ENCODE measurements at places on chromosomes 4 and X.

- DNase-seq: no peak
Measured at GRCh38 chr4:14400307-14400706, 602.0 kb upstream of the CPEB2 start.

DNA sequence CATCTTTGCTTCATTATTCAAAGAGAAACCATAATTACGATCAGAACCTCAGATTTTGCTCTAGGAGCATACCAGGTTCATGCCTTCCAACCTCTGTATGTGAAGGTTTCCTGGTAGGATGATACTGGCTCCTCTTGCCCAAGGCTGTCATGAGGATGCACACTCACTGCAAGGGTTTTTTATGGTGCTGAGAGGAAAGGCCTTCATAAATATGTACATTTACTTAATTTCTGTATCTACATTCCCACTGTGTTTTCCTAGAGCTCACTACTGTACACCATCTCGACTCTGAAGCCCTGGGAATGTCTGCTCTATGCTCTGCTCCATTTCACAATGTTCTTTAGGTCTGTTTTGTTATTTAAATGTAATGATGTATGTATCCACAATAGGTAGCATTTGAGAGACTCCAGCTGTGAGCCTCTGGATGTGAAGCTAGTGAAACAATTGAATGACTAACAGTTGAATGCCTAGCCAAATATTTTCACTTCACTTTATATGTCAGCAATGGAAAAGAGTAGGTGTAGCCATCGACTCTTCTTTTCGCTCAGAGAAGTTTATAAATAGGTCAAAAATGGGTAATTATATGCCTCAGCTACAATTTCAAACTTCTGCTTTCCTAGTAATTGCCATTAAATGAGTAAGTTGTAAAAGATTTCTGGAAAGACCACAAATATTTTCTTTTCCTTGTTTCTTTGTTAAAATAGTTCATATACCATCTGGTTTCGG, 228.0 kb downstream of the PALLD start:
- DNase-seq: no peak

GRCh38 chr4:133390198-133390855, 241.2 kb downstream of the PCDH10 start:
- no peak for DNase-seq

GRCh38 chrX:13837290-13837745, 20.4 kb upstream of the GPM6B start:
- DNase-seq: no peak

DNA sequence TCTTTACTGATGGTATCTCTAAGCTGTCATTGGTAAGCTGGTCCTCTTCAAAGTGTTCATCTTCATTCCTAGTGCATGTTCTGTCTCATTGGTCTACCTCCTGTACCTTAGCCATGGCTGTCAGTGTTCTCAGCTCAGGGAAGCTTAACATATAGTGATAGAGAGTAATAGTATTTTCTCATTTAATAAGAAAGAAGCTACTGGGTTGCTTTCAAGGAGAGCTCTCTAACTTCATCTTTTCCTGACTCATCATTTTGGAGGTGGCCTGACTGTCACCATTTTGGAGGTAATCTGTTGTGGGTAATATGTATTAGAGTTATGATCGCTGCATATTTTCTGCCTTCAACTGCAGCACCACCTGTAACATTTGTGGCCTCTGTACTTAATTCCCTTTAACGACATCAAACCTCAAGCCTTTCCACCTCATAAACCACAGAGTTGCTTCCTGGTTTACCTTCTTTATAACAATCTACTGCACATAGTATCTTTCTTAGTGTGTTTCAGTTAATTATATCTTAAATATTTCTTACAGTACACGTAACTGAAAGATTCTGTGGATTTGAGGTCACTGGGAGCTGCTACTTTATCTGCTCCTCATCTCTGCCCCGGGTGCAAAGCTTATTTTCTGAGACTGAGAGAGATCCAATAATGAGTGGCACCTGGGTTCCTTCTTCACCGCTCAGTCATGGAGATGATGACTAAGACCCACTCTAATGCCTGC, 474.0 kb upstream of the TECRL start:
- no peak for DNase-seq

DNA sequence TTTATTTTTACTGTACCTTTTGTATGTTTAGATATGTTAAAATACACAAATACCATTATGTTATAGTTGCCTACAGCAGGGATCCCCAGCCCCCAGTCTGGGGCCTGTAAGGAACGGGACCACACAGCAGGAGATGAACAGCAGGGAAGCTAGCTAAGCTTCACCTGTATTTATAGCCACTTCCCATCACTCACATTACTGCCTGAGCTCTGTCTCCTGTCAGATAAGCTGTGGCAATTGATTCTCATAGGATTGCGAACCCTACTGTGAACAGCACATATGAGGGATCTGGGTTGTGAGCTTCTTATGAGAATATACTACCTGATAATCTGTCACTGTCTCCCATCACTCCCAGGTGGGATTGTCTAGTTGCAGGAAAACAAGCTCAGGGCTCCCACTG, 73.9 kb downstream of the BMPR1B start:
- no peak for DNase-seq

DNA sequence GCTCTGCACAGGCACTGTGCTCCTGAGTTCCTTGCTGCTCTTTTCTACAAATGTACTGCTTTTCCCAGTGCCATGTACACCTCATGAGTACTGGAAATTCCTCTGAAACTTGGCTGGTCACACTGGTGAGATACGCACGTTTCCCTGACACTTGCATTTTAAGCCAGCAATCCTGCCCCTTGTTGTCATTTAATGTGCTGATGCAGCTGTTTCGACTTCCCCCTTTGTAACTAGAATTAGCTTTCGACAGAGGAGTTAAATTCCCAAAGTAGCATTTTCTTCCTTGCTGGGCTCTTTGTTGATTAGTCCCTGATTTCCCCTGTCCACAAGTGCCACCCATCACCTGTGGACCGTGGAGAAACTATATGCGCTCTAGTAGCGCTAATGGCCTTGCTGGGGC, 77.5 kb downstream of the IQCM start:
- DNase-seq: no peak

GRCh38 chr4:152138451-152138850, 377.6 kb upstream of the GATB start:
- no peak for DNase-seq

DNA sequence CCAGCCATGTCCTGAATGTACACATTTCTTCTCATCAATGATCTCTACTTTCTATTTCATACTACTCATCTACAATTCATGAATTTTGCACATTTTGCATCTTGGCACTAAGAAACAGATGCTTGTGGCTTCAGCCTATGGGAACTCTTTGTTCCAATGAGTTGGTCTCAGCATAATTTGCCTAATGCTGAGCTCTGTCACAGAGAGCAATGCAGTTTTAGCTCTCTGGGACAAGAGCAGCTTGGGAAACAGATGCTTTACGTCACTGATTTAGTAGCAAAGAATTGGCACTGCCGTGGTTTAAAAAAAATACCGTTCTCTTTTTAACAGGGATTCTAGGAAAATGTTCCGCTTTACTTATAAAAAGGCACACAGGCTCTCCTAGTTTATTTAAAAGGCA, 162.4 kb downstream of the WDFY3 start:
- no peak for DNase-seq

GRCh38 chr4:113069212-113069892, 19.9 kb downstream of the ANK2 start:
- no peak for DNase-seq

DNA sequence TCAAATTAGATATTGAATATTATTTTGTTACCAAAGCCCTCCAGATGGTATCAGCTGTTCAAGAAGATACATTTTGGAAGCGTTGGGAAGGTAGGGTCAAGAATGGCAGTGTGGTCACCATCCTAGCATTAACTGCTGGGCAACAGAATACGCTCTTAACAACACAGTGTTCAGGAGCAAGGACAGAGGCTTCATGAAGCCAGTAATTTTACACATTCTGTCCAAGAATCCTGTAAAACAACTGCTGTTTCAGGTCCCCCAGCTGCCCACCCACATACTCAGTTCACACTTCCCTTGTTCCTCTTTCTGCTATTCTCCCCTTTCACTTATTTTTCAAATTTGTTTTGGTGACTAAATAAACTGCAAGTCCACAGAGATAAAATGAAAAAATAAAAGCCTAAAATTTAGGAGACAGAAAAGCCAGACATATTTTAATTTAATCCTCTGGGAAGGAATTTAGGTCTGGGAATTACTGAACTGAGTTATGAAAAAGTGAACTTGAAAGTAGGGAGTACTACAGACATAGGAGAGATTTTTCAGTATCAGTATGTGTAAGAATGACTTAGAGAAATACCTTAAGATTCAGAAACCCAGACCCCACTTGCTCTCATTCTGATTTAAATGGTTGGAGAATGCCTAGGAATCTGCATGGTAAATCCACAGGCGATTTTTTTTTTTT, 406.7 kb downstream of the MAPK10 start:
- DNase-seq: no peak

DNA sequence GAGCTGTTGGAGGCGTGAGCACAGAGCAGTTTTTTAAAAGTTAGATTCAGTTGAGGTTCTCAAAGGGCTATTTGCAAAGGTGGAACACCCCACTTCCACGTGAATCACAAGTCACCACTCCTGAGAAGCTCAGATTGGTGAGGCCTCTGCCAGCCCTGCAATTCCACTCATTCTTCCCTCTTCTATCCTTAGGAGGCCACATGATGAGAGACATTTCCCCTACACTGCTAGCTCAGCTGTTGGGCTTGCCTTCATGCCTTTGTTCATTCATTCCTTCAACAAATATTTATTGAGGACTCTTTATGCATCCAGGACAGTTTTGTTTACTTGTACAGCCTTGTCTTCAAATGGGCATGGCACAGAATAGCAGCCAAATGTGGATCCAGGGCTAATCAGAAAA, 3.7 kb downstream of the SRPX2 start:
- DNase-seq: peak; percentile 9

DNA sequence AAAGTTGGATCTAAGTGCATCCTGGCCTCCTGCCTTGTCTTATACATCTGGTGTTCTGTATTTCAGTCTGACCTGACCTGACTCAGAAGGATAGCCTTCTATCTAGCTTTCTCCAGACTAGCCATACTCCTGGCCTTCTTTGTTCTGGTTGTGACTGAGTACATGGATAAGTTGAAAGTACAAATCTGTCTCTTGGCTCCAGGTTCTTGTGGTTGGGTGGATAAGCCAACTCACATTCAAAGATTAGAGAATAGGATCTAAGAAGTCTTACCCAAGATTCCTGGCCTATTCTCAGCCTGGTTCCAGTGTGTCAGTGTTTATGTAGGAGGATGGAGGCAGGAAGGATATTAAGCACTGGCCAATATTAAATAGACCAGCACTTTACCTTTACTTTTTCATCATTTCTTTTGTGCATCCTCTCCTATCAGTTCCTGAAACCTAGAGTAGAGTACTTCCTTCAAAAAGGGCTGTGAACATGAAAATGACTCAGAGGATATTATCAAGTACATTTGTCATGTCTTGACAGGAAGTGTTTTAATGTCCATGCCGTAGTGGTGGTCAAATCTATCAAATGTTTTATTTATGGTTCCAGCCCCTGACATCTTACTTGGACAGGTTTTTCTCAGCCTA, 123.5 kb downstream of the IL15 start:
- DNase-seq: no peak

DNA sequence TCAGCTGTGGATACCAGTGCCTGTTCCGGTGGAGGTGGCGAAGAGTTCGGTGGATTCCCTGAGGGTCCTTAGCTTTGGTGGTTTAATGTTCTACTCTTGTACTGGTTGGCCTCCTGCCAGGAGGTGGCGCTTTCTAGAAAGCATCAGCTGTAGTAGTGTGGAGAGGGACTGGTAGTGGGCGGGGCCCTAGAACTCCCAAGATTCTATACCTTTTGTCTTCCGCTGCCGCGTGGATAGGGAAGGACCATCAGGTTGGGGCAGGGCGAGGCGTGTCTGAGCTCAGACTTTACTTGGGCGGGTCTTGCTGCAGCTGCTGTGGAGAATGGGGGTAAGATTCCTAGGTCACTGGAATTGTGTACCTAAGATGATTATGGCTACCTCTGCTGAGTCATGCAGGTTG, 390.3 kb downstream of the FAM47A start:
- DNase-seq: no peak

GRCh38 chr4:114383067-114383466, 215.5 kb upstream of the UGT8 start:
- DNase-seq: no peak

DNA sequence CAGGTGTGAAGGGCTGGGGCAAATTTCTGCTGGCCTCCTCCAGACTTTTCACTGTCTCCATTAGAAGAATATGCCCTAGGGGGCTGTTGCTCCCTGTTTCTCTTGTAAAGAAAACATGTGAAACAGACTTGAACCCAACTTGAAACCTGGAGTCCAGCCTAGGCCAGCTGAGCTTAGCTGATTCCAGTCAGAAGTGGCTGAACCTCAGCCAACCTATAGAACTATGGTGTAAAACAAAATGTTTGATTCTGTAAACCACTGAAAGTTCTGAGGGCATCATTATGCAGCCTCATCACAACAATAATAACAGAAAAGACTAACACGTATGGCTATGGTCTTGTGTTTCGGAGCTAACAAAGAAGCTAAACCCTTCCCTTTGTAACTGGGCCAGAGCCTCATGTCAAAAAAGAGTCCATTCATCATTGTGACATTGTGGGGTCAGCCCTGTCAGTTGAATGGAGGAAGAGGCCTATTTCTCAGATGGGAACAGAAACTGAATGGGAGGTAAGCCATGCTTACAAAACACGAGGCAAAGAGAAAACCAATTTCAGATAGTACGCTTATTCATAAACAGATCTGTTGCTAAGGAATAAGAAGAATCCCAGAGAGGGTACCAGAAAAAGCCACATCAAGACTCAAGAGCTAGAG, 34.1 kb downstream of the SETD7 start:
- DNase-seq: no peak

- DNase-seq: no peak
Measured at GRCh38 chr4:17766826-17767458, 14.5 kb downstream of the FAM184B start.

- no peak for DNase-seq
Measured at GRCh38 chr4:2254665-2255500, 7.0 kb downstream of the MXD4 start.

GRCh38 chrX:68929332-68930150, 100.7 kb downstream of the EFNB1 start:
- DNase-seq: no peak

GRCh38 chrX:45622538-45622937, 421.9 kb upstream of the DIPK2B start:
- DNase-seq: no peak

- DNase-seq: no peak
Measured at GRCh38 chrX:121389976-121390714, 342.7 kb downstream of the GLUD2 start.

All from NCI-H1092 (cell line).